CD4-positive, alpha-beta T cell treated with Interleukin-4 for 1 hour (primary cell): ENCODE measurements at places on chromosomes 5 and 9.
A peak's percentile ranks its signal among the peaks of the same experiment; 100 is the strongest.

DNA sequence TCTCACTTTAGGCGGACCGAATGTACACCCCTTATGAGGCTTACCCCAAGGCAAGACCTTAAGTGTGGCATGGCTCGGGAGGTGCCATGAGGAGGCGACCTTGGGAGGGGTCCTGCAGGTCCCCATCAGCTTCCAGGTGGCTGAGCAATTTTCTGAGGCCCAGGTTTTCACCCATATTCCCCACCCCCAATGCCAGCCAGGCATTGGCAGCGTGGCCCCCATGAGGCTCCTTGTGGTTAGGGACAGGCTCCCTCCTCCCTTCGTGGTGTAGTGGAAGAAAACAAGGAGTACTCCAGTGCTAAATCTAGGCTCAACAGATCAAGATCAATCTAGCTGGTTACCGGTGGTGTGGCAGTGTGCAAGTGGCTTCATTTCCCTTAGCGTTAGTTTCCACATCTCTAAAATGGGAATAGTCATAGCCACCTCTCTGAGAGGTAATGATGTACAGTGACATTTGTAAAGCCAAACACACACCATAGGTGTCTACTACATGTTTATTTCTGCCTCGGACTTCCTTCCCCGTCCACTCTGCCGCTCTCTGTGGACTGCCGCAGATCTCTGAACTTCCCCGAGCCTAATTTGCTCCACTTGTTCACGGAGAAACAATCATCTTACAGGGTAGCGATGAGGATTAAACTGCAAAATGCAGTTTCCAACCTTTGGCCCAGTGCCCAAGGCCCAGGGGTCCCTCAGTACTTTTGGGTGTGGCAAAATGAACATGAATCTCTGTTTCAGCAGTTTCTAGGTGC, 8.4 kb downstream of the LHX2 start:
- DNase-seq: no peak

DNA sequence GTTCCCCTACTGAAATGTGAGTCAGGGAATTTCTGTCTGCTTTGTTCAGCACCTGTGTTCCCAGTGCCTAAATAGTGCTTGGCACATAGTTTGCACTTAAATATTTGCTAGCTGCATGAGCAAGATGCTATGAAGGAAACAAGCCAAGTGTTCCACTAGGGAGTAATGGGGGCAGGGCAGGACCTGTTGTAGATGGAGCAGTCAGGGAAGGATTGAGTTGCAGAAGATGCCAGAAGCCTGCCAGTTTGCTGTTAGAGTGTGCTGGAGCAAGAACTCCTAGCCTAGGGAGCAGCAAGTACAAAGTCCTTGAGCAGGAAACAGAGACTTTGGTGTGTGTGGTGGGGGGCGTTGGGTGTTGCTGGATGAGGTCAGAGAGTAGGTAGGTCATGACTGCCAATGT, 87.5 kb downstream of the DAB2IP start:
- no peak for DNase-seq

GRCh38 chr9:110874963-110875674, 163.2 kb downstream of the LPAR1 start:
- peak; percentile 43 for DNase-seq

GRCh38 chr9:112271466-112272098, 61.8 kb downstream of the PTBP3 start:
- no peak for DNase-seq

DNA sequence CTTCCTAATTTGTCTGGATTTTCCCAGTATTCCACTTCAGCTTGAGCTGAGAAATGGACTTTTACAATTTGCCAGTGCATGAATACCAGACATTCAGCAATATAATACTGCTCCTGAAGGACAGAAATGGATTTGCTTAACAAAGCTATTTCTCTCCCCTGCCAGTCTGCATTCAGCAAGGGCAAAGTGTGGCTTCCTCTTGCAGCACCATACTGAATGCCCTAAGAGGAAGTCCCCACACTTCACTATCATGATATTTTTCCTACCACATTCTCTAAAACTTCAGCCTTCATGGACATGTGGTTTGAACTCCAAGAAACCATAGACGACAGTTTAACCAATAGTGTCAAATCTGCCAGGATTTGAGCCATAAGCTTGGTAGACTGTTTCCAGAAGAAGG, 19.8 kb upstream of the TLE4 start:
- DNase-seq: no peak

DNA sequence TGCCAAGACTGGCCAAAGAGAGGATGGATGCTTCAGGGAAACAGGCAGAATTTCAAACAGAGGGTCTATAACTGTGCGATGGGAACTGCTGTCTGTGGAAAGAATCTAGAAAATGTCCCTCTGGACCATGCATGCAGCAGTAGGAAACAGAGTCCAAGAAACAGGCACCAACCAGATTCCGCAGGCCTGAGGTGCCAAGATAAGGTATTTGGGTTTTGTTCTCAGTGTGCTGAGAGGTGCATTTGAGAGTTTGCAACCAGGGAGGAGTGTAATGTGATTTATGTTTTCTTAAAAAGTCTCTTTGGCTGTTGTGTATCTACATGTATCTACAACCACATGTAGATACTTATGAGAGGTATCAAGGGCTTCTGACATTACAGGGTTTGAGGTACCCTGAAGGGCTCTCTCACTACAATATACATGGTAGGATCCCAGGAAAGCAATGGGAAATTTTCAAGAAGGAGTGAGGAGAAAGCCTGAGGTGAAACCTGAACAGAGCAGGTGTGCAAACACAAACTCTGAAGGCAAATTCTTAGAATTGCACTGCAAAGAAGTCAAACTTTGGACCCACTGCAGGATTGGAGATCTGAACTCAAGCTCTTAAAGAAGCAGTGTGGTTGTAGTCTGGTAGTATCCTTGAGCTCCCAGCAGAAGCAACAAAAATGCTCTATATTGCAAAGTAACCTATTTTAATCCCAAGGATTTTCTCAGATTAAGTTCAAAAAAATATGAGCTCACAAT, 182.8 kb upstream of the NFIL3 start:
- no peak for DNase-seq

DNA sequence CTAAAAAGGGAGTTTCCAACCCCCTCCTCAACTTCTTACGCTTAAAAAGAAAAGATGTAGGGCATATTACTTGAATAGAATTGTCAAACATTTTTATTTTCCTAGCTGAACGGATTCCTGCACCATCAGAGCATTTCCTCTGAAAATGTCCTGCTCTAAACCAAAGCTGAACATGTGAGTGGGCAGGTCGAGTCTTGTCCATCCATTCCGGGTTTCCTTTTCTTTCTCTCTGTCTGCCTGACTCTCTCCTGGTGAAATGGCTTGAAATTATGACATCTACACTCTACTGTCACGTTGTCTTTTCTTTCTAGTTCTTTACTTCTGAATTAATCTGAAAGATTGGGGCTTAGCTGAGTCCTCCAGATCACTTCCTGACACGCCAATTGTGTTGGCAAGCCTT, 39.2 kb upstream of the PTPN3 start:
- no peak for DNase-seq

DNA sequence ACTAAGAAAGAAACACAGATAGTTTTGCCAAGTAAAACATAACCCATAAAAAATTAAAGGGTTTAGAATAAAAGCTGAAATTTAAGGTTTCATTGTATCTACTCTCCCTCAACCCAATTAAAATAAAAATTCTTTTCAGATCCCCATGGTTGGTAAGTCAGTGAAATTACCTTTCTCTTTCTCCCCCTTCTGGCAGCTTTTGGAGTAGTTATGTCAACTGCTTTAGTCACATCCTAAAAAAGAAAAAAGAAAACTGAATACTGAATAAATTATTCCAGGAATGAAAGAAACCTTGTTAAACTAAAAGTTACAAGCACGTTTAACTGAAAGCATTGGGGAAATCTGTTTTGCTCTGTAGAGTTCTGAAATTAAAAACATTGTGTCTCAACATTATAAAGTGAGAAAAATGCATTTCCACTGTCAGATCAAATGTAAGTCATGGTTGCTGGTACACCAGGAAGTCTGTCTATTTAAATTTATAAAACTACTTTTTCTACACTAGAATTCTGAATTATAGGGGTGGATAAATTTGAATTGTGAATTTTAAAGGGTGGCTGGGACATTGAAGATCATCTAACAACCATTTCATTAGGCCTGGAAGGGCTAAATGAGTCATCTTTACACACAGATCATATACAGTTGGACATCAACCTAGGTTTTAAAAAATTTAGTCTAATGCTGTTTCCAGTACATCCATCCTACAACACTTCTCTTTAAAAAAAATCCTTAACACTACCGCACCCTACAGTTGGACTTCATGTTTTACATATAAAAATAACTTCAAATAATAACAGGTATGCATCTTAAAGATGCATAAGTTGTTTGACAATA, 24.7 kb downstream of the PSIP1 start:
- no peak for DNase-seq

DNA sequence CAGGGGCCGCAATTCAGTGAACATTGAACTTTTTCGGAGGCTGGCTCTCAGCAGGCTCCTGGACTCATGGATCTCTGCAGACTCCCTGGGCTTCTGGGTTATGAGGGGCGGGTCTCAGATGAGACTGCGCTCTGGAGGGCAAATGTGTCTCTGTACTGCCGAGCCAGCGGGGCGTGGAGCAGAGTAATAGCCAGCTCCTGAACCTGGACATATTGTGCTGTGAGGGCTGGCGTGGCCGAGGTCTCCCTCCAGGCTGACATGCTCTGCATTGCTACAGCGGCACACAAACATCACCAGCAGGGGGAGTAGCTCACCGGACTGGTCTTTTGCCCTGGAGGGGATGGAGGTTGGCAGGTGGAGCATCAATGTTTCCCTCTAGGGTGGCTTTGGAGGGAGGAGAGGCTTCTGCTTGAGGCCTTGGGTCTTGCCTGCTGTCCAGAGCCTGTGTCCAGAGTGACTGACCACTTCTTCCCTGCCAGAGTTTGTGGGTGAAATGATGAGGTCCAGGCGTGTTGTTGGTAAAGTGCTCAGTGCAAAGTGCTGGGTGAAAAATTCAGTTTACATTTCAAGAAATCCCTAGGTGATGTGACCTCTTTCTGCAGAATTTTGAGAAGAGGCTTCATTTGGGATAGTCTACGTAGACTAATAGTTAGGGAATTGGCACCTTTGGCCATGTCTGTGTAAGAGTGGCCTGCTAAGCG, 10.9 kb upstream of the GADD45G start:
- DNase-seq: peak; percentile 64

DNA sequence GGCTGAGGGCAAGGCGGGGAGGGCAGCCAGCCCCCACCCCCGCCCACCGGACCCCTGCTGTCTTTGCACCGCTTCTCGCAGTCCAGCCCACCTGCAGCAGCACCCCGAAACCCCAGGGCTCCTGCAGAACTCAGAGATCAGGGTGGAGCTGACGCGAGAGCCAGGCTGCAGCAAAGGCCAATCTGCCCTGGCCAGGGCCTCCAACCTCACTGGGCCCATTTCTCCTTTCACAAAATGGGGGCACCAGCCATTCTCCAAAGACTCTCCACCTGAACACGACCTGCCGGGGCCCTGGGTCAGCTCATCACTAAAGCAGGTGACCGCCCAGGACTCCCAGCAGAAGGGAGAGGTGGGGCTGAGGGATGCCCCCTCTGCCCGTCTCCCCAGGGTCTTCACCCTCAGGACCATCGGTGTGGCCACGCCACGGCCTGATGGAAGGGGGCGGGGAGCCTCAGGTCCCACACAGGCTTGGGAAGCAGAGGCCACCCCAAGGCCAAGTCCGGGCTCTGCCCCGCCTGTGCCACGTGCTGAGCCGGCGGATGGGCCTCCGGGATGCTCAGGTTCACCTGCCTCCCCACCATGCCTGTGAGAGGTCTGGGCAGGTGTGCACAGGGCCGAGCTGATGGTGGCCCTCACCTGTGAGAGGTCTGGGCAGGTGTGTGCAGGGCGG, 13.1 kb downstream of the NACC2 start:
- no peak for DNase-seq

DNA sequence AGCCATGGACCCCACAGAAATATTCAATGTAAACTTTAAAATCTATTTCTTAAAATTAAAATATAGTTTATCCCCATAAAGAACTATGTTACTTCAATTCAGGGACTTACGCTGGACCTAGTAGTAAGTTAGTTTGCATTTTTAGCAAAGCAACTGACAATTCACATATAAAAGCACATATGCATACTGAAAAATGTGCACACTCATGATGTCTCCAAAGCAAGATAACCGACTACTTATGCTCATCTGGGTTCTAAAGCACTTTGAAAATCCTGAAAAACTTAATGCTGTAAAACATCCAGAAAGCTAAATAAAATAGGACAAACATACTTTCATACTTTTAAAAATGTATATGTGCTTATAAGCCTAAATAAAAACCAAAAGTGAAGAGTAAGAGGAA, 264.4 kb upstream of the GAS1 start:
- no peak for DNase-seq

DNA sequence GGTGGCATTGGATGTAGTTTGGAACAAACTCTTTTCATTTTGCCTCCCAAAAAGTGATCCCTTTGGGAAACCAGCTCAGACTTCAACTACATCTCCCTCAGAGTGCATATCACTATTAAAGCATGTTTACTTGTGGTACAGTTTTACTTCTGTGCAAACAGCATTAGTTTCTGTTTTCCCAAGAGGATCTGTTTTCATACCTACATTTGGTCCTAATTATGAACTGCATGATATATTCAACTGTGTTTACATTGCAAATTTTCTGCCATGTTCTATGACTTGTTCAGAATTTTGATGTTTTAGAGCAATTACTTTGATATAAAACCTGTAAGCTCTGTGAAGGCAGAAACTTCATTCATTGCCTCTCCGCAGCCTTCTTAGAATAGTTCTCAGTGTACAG, 681.5 kb upstream of the ACO1 start:
- DNase-seq: no peak

- DNase-seq: no peak
These were observed 57.7 kb upstream of the ZBED3 start for GRCh38 chr5:77144837-77145139.

DNA sequence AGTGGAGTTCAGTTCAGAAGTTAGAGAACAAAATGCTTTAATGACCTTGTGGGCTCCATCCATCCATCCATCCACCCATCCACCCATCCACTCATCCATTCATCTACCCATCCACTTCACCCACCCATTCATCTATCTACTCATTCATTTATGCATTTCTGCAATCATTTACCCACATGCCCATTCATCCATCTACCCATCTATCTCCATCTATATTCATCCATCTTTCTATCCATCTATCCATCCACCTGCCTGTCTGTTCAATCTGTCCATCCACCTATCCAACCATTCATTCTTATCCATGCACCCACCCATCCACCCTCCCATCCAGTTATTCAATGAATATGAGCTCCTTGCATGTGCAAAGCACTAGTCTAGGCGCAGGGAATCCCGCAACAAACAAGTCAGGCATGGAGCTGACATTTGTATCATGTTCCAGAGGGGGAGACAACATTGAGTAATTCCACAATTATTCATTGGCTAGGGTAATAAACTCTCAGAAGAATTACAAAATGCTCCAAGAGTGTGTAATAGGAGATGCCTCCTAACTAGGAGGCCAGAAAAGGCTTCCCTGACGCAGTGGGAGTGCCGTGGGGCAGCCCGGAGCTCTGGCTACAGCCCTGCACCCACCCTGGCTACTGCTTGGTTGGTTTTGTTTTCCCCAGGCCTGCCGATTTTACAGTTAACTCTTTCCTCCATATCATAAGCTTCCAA, 211.2 kb downstream of the NXNL2 start:
- no peak for DNase-seq

DNA sequence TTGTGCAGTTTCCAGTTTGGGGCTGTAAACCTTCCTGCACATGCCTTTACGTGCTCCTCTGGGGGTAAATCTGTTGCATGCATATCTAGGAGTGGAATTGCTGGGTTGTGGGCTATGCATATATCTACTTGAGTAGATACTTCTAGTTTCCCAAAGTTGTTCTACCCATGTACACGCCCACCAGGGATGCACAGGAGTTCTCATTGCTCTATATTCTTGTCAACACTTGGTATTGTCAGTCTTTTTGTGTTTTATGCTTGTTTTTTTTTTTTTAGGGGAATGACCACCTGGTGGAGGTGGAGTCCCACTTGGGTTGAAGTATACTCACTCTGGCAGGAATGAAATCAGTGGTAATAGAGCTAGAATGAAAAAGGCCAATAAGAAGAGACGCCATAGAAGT, 23.0 kb downstream of the FOXE1 start:
- DNase-seq: no peak
